Choroid plexus epithelial cell (primary cell): ENCODE measurements at places on chromosomes 11 and 22.
A peak's percentile ranks its signal among the peaks of the same experiment; 100 is the strongest.

DNA sequence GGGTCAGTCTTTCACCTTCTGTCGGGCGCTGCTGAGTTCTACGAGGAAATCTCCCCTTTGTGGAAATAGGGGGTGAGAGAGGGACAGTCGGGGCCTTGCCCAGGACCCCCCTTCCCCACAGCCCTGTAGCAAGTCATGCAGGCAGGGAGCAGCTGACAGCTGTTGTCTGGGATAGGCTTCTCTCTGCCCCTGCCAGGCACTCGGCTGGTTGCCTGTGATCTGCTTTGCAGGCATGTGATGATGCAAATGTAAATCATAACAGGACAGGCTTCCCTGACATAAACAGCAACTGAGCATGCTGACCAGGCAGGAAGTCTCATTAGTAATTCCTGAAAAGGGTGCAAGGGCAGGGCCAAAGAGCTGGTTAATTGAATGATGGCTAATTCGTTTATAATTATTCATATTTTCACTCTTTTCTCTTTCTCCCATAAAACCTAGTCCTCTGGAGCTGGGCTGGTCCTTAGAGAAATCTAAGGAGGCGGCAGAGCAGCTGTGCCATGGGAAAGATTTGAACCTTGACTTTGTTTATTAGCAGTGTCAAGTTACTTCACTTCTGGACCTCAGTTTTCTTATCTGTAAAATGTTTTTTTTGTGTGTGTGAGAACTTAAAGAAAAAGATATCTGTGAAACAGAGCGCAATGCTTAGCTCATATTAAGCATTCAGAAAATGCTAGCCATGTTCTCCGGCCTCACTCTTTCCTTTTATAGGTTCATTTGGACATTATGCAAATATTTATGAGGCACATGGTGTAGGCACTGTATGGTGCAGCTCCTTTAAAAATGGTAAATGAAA lies 129.7 kb downstream of the LDLRAD3 start:
- DNase-seq = peak; percentile 88

GRCh38 chr11:8545698-8546366 lies 48.2 kb downstream of the STK33 start:
- no peak for DNase-seq

DNA sequence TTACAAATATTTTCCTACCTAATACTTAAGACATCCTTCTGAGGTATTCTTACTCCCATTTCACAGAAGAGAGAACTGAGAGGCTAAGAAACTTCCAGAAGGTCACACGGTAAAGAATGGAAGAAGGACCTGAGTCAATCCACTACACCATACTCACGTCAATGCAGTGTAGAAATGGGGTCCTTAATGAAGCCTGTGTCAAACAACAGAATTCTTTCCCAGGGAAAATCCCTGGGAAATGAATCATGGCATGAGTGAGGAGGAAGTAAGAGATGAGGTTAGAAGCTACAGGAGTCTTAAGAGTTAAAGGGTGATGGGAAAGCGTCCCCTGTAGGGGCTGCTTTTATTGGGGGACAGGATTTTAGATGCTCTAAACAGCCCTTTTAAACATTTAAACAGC lies 147.9 kb downstream of the C11orf91 start:
- DNase-seq = no peak

GRCh38 chr11:91823252-91823830 lies 401.3 kb upstream of the FAT3 start:
- no peak for DNase-seq

- DNase-seq = peak; percentile 10
Measured at GRCh38 chr11:8333811-8334401, 70.2 kb upstream of the LMO1 start.

GRCh38 chr11:59199546-59200422 lies 12.9 kb downstream of the MPEG1 start:
- no peak for DNase-seq

GRCh38 chr22:41841085-41841712 lies 8.3 kb downstream of the SREBF2 start:
- no peak for DNase-seq

DNA sequence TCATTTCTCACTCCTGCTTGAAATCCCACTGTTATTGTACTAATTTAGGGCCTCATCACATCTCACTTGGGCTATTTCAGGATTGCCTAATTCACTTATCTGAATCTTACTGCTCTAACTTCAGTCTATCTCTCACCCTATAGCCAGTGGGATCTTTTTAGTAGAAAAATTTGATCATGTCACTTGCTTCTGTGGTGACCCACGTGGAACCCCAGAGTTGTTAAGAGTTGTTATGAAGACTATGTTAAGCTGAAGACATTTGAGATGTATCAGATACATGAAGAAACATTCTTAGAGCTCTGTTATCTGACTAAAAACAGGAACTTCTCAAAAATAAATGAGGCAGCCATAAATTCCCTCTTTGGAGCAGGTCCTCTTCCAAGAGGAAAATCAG lies 1375.6 kb upstream of the TENM4 start:
- no peak for DNase-seq

GRCh38 chr11:2804701-2805387 lies 80.7 kb downstream of the CDKN1C start:
- no peak for DNase-seq

DNA sequence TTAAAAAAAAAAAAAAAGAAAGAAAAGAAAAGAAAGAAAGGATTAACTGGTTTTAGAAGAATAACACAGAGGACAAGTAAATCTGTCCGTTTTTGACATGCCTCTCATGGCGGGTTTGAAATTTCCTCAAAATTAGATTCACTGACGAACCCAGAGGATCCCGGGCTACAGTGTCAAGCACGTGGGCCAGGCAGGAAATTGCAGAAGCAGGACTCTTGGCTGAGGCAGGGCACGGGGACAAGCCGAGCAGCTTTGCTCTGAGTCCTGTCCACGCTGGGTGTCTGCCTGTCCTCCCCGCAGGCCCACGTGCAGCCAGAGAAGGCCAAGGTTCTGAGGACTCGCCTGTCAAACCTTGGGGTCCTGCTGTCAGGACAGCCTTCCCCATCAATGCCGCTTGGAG lies 24.7 kb downstream of the GAL start:
- no peak for DNase-seq

DNA sequence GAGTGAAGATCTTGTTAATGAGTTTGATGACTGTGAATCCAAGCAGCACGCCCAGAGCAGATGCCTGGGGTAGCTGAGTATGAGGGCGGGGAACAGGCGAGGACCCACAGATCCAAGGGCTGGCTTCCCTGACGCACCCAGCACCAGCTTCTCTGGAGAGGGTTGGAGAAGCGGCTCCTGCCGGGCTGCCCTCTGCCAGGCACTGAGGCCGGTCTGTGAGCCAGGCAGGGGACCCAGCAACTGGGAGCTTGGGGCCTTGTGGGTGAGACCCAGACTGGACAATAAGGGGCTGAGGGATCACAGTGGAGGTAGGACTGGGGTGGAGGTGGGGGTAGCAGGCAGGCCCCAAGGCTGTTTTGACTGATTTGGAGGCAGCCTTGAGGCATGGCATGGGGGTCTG lies 8.6 kb upstream of the SYT12 start:
- no peak for DNase-seq

- no peak for DNase-seq
Measured at GRCh38 chr11:2581151-2581930, 118.5 kb downstream of the KCNQ1OT1 start.

- DNase-seq = no peak
Measured at GRCh38 chr22:31841078-31841827, 87.4 kb downstream of the DEPDC5 start.

DNA sequence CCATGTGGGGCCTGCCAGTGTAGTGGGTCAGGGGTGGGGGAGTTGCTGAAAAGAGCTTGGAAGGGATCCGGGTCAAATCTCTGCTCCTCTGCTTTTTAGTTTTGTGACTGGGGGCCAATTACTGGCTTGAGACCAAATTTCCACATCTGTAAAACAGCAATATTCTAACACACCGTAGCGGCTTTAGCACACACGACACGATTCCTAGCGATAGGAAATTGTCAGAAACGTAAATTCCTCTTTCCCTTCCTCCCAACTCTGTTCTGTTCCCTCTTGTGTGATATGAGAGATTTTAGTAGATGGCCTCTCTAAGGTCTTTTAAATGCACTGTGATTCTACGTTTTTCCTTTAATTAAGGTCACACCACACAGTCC lies 71.9 kb downstream of the MICAL2 start:
- no peak for DNase-seq

- peak; percentile 6 for DNase-seq
Measured at GRCh38 chr11:104060004-104060794, 23.8 kb downstream of the DDI1 start.

DNA sequence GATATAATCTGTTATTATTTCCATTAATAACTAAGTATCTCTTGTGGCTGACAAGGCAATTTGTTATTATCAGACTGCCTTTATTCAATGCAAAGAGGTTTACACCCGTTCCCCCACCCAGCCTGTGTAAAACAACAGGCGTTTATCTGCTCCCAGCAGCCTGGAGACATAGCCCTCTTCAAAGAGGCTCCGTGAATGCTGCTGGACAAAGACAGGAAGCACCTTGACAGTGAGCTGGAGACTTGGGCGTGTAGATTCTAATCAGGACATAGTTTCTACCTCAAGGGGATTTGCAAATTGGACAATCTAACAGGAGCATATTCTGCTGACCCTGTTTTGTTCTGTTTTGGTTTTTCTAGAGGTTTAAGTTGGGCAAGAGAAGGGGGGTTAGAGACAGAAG lies 733.0 kb upstream of the KIRREL3 start:
- DNase-seq = no peak

GRCh38 chr11:83557653-83558052 lies 271.5 kb upstream of the CCDC90B start:
- no peak for DNase-seq

DNA sequence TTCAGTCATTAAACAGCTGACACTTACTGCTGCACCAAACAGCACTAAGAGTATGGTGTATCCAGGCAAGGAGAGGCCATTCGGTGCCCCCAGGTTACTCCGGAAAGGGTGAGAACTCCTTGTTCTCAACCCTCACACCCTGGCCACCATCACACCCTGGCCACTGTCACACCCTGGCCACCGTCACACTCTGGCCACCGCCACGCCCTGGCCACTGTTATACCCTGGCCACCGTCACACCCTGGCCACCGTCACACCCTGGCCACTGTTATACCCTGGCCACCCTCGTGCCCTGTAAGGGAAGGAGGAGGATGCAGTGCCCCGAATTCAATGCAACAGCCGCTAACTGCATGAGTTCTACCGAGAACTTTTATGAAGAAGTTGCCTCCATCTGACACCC lies 644.4 kb downstream of the TBC1D22A start:
- DNase-seq = no peak

DNA sequence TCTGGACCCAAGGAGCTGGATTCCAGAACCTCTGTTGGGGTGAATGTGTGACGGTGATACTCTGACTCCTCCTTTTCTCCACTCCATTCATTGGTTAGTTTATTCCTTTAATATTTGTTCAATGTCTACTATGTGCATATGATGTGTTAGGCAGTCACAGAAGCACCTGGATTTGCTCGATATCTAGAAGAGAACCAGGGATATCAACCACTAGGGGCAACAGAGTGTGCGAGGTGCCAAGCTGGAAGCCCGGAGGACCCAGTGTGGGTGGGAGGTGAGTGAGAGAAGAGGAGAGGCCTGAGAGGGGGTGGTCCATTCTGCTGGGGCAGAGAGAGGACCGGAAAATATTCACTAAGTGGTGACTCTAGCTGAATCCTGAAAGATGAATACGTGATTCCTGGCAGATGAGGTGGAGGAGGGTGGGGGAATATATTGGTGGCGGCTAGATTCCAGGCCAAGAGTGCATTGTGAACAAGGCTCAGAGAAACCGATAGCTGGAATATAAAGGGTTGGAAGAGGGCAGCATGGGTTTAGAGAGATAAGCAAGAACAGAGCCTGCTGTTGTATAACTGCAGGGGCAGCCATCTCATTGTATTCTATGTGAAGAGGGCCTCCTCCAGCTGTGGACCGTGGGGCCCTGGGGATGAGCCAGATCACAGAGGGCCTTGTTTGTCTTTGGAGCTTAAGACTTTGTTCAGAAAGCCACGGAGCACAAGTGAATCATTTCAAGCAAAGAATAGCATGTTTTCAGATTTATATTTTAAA lies 6.9 kb upstream of the TIMP3 start:
- DNase-seq = peak; percentile 43

DNA sequence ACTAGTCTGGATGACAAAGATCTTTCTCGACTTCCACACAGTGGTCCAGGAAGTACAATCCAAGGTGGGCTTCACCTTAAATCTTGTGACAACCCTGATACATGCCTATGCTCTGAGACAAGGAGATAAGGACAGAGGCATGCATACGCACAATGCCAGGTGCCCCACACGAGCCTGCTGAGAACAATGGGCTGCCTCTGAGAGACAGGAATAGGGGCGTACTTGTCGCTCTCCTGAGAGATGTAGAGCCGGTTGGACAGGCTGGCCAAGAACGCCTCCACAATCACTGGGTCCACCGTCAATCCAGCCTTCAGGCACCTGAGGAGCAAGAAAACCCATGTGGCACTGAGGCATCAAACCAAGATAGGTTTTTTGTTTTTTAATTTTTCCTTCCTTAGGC lies 25.5 kb downstream of the SERPIND1 start:
- no peak for DNase-seq

- DNase-seq = peak; percentile 77
Measured at GRCh38 chr11:125123947-125124617, 12.7 kb upstream of the TMEM218 start.

DNA sequence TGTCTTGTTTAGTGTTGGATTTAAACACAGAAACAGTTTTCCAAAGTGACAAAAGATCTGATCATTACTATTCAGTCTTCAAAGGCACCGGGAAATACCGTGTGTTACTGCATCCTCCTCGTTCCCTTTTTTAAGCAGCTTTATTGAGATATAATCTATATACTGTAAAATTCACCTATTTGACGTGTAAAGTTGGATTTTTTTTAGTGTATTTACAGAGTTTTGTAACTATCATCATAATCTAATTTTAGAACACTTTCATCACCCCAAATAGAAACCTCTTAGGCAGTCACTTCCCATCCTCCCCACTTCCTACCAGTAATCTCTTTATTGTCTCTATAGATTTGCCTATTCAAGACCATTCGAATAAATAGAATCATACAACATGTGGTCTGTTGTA lies 1.4 kb downstream of the ANO5 start:
- DNase-seq = no peak

DNA sequence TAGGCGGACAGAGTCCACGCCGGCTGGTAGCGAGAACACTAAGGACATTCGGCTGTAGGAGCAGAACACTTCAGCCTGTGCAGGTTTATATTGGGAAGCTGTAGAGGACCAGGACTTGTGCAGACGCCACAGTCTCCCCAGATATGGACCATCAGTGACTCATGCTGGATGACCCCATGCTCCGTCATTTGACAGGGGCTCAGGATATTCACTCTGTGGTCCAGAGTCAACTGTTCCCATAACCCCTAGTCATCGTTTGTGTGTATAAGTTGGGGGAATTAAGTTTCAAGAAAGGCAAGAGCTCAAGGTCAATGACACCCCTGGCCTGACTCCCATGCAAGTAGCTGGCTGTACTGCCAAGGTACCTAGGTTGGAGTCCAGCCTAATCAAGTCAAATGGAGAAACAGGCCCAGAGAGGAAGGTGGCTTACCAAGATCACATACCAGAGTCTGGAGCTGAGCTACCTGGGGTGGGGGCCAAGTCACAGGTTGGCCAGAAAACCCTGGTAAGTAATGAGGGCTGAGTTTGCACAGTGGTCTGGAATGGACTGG lies 17.2 kb downstream of the P2RY2 start:
- DNase-seq = no peak

GRCh38 chr11:115724666-115725065 lies 220.5 kb upstream of the CADM1 start:
- DNase-seq = no peak
